ENCODE measurements at places on chromosomes 1 and 21.

- no peak for DNase-seq
These were observed 23.0 kb upstream of the PRSS38 start for GRCh38 chr1:227792216-227793078.

DNA sequence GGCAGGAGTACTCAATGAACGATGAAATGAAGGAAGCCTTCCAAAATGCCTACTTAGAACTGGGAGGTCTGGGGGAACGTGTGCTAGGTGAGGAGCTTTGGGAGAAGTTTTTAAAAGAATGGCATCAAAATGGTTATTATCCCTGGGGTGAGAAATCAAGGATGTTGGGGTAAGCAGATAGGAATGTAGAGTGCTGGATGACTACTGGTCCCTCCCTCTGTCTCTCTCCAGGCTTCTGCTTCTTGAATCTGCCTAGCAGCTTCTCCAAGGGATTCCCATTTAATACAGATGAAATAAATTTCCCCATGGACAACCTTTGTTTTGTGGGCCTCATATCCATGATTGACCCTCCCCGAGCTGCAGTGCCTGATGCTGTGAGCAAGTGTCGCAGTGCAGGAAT, 19.0 kb upstream of the CASQ1 start:
- no peak for DNase-seq

DNA sequence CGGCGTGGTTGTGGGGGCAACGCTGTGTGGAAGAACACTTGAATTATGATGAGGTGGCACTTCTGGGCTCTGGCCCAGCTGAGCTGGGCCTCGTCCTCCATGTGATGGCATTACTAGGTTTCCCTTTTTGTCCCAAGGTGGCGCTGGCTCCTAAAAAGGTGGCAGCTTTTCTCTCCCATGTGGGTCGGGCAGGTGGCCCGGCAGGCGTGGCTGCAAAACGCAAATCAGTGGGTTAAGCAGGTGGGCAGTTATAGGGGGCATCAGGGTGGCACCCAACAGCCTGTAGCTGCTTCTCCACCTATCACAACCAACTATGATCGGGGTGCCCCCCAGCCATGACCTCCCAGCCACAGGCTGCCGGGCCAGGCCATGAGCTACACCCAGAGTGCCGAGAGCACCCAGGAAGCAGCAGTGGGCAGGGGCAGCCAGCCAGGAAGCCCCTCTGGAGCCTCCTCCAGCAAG, 59.6 kb downstream of the KCNAB2 start:
- no peak for DNase-seq

GRCh38 chr1:40868051-40868723, 6.0 kb upstream of the CITED4 start:
- peak; percentile 100 for DNase-seq

DNA sequence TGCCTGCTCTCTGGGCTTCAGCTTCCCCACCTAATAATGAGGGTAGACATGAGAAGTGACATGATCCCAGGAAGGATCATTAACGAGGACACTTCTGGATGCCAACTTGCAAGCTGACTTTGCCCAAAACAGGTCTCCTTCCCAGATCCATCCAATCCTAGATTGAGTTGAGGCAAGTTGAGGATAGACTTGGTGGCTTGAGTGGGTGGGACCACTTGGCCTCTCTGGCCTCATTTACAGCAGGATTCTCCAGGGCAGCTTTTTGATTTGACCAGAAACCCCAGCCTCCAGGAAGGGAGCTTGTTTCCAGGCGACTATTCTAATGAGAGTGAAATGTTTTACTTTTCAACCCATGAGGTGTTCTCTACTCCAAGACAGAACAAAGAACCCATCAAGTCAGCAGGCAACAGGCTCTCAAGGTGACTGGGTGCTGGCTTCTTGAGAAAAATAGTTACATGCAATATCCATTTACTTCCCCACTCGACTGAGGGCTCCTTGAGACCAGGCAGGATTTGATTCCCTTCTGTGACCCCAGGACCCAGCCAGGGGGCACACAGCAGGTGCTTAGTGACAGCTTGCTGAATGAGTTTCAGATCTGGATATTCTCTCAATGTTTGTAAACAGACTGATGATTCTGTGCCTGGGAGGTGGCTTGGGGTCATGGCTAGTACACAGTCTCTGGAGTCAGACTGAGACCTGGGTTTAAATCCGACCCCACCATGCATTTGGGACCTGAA, 128.2 kb downstream of the DMRTB1 start:
- no peak for DNase-seq

GRCh38 chr1:92441697-92442342, 44.9 kb downstream of the GFI1 start:
- peak; percentile 78 for DNase-seq

DNA sequence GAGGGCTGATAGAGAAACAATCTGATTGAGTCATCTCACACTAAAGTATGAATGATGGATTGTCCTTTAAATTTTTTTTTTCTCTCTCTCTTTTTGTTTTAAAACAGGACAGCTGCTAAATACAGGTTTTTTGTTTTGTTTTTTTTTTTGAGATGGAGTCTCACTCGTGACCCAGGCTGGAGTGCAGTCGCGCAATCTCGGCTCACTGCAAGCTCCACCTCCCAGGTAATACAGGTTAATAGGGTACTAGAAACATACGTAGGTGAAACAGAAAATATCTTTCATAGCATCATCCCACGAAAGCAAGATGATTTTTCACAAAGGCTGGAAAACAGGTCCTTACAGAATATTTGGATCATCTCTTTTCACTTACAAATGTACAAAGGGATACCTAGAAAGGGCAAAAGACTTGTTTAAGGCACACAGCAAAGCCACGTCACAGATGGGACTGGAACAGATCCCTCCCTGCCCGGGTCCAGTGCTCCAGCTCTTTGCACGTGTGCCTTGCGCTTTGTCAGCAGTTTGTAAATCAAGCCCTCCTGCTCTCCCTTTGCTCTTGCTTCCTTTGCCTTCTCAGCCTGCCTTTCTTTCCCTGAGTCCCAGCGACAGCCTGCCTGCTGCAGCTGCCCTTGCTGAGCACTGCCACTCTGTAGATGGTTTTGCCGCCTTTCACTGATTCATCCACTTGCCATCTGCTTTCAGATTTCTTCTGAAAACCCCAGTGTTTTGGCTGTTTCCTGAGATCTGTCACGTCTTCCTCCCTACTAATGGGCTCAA, 171.3 kb upstream of the BEND5 start:
- DNase-seq: no peak

- DNase-seq: no peak
These were observed 19.7 kb downstream of the PRAMEF1 start for GRCh38 chr1:12810691-12811408.

DNA sequence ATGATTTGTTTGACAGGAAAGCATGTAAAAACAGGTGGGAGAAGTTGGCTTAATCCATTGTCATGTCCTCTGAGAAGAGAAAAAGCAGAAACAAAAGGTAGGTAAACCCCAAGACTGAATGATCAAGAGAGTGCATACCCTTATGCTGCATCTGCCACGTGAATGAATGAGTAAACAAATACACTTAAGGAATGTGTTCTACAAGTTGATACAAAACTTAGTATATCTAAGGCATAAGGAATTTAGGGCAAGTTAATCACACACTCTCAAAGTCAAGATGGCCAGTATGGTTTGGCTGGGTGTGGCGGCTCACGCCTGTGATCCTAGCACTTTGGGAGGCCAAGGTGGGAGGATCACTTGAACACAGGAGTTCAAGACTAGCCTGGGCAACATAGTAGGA, 34.2 kb downstream of the HMCN1 start:
- DNase-seq: no peak

GRCh38 chr1:14183329-14183728, 415.2 kb upstream of the KAZN start:
- DNase-seq: no peak

- no peak for DNase-seq
These were observed 175.3 kb downstream of the PRDM16 start for GRCh38 chr1:3244025-3244926.

DNA sequence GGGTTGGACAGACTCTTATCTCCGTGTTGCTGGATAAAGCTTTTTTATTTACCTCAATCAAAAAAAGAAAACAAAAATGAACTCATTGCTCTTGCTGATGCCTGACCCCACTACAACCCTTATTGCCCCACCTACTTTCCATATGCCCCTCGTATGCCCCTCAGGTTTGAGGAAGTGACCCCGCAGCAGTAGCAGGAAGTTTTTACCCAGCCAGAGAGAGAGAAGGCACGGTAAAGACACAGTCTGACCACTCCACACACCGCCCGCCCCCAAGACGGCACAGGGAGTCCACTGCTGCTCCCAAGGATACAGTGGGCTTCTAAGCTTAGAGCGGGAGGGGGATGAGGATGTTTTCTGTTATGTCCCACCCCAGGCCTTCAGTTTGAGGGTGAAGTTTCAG, 9.8 kb downstream of the PLEKHO1 start:
- DNase-seq: no peak

DNA sequence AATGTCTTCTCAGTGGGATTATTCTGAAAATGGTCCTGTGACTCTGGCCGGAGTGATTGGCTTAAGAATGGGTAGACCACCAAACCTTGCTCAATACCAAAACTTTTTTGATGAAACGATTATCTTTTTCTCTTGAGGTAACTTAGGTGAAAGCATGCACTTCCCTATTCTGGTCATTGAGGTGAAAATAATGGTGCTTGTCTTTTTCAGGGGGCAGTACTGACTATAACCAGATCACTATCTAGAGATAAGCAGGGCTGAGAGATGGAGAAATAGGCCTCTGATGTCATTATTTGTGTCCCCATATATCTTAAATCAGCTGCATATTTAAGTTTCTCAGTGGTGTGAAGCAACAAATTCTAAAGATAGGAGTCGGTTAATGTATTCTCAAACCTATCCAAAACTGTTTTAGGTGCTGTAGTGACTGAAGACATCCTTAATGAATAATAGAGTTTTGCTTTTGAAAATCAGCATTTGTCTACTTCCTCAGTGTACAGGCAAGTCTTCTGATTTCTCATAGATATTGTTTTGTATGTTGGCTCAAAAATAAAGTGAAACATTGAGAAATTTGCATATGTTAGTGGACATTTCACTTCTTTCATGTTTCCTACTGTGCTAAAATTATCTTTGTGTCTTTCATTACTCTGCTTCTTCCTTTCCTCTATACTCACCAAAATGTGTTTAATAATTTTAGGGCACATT, 735.3 kb upstream of the ADGRL4 start:
- DNase-seq: no peak

GRCh38 chr1:210232511-210233215, at the start of gene SERTAD4:
Gene SERTAD4 (plus strand): TSS chr1:210232796. CDS start chr1:210237961, 5,165 bp downstream.
- no peak for DNase-seq

DNA sequence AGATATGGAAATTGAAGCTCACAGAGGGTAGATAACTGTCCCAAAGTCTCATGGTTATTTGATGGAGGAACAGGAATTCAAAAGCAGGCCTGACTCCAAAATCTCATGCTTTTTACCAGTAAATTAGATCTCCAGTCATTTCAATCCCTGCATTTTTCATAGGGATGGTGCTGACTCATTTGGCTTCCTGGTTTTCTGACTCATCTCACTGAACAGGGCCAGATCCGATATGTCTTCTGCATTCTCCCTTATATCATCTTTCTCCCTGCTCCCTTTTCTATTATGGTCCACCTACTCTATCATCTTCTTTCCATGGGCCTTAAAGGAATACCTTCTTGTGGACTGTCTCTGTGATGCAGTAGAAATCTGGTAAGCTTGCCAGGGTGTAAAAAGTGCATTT, 187.2 kb downstream of the FGGY start:
- no peak for DNase-seq

DNA sequence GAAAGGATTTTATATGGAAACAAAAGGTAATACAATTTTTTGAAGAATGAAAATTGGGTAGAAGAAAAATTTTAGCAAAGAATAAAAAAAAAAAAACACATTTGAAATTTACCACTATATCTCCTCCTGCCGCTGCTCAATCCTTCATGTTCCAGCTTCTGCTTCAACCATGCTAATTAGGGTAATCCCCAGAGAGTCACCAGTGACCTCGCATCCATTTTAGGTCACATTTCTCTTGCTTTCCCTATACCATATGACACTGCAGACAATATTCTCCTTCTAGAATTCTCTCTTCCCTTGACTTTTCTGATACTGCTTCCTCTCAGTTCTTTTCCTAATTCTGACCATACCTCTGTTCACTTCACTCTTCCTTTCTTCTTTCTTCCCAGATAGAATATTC, 237.1 kb downstream of the USH2A start:
- DNase-seq: no peak
